Skeletal muscle cell (primary cell): ENCODE measurements at places on chromosomes 1 and 21.

DNA sequence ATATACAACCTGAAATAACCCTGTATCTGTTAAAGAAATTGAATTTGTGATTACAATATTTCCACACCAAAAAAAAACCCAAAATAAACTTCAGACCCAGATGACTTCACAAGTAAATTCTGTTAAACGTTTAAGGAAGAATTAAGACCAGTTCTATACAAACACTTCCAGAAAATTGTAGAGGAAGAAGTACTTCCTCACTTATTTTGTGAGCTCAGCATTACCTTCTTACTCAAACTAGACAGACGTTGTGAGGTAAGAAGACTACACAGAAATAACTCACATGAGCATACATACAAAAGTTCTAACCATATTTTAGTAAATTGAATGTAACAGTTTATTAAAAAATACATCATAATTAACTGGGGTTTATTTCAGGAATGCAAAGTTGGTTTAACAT lies 18.8 kb downstream of the RALGPS2 start:
- DNase-seq = no peak

DNA sequence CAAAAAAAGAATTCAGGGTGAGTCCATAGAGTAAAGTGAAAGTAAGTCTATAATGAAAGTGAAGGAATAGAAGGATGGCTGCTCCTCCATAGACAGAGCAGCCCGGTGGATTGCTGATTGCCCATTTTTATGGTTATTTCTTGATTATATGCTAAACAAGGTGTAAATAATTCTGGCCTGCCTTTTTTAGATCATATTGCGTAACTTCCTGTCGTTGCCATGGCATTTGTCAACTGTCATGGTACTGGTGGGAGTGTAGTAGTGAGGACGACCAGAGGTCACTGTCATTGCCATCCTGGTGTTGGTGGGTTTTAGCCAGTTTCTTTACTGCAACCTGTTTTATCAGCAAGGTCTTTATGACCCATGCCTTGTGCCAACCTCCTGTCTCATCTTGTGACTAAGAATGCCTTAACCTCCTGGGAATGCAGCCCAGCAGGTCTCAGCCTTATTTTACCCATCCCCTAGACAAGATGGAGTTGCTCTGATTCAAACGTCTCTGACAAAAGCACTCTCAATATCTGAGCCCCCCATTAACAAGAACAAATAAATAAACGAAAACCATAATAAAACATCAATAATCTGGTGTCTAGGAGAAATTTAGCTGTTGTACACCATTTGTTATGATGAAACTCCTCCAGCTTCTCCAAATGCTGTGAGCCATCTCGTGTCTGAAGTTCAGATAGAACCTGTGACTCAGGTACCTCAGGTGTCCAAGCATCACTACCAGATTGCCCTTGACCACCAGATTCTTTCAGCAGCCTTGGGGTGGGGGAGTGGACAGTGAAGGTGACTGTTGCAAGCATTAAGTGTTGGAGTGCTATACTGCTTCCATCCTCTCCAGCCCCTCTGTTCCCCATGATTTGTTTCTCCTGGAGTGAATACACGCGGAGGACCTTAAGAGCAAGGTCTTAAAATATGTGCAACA lies 36.0 kb downstream of the EBNA1BP2 start:
- DNase-seq = no peak

GRCh38 chr1:109928591-109929111 lies 18.0 kb downstream of the CSF1 start:
- peak; percentile 75 for DNase-seq

GRCh38 chr1:158076441-158076840 lies 83.0 kb downstream of the KIRREL1 start:
- no peak for DNase-seq

GRCh38 chr1:84366786-84367185 lies 31.5 kb upstream of the DNASE2B start:
- peak; percentile 70 for DNase-seq

DNA sequence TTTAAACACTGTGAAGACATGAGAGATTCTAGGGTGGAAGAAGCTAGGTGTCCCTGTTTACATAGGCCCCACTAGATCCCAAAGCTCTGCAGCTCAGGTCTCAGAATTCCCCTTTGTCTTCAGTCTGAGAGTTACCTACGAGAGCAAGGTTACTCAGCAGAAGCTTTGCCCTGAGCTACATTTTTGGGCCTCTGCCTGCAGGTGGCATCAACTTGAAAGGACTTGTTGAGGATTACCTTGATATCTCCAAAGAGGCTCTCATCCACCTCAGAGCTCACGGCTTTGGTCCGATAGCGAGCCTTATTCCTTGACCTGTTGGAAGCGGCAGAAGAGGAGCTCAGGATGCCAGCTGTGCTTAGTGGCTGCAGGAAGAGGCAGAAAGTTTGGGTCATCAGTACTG lies 7.0 kb downstream of the CFAP45 start:
- no peak for DNase-seq

- DNase-seq = no peak
Measured at GRCh38 chr1:115052454-115053083, 22.9 kb downstream of the TSHB start.

DNA sequence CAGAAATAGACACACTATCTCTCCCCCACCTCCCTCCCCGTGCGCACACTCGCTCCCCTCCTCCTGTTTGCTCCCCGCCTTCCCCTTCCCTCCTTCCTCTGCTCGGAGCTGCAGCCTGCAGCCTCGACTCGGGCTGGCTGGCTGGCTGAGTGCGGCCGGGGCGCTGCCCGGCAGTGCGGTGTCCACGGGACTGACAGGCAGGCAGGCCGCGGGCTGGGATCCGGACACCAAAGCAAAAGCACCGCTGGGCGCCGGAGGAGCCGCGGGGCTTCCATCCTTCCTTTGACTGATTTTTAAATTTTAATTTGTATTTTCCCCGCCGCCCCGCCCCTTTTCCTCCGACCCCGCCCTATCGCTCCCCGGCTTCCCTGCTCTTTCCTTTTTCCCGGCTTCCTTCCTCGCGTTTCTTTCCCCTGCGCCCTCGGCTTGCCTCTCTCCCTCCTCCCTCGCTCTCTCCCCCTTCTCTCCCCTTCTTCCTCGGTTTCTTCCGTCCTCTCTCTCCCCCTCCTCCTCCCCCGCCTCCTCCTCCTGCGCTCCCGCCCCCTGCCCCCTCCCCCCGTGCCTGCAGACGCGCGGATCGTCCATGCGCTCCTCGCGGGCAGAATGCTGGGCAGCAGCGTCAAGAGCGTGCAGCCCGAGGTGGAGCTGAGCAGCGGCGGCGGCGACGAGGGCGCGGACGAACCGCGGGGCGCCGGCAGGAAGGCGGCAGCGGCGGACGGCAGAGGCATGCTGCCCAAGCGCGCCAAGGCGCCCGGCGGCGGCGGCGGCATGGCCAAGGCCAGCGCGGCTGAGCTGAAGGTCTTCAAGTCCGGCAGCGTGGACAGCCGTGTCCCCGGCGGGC lies 109.4 kb downstream of the NAV1 start:
- DNase-seq = no peak

GRCh38 chr1:54336116-54336515 lies 70.1 kb downstream of the SSBP3 start:
- DNase-seq = no peak

GRCh38 chr21:39796466-39796865 lies 51.5 kb downstream of the IGSF5 start:
- no peak for DNase-seq

DNA sequence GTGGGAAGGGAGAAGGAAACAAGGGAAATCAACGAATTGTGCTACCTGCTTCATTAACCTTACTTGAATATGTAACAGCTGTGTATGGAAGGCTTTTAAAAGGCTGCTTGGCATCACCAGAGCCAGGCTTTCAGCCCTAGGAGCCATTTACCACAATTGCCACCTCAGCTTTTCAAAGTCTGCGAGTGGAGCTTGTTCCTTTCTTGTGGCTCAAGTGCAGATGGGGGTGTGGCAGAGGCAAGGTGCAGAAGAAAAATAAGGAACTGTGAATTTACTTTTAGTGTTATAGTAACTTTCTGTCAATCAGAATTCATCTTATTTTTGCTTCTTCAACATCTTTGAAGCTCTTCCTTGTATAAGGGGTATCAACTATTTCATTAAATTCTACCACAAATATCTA lies 17.6 kb downstream of the CLCA2 start:
- DNase-seq = no peak

GRCh38 chr1:86153836-86154235 lies 2.7 kb downstream of the COL24A1 start:
- no peak for DNase-seq

DNA sequence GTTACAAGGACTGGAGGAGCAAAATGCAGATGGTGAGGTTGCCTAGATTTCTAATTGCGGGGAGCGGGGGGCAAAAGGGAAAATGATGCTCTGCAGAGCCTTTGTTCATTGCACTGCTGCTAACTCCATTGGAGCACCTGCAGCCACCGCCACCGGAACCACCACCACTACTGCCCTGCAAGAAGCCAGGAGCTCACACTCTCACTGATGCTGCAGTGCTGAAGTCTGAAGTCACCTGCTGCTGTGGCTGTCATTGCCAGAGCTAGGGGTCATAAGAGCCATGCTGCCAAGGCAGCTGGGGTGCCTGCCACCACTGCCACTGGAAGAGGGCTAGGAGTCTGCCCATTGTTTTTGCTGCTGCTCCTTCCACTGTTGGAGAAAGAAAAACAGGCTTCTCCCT lies 7.3 kb upstream of the HPCAL4 start:
- no peak for DNase-seq

DNA sequence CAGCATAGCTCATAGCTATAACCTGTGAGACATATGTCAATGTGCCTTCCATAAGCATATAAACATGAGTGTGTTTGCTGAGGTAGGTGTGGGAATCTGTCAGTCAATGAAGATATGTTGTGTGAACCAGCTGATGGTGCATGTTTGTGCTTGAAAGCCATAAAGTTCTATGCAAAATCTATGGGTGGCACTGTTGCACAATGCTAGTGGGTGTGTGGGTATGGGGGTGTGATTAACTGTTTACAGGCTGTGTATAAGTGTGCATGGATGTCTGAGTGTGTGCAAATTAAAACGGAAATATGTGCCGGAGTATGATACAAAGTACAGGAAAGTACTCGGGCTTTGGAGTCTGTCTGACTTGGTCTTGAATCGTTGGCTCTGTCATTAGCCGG lies 1.0 kb upstream of the ATP2B4 start:
- DNase-seq = no peak

GRCh38 chr21:46641656-46642055 lies 6.2 kb downstream of the PRMT2 start:
- DNase-seq = no peak

DNA sequence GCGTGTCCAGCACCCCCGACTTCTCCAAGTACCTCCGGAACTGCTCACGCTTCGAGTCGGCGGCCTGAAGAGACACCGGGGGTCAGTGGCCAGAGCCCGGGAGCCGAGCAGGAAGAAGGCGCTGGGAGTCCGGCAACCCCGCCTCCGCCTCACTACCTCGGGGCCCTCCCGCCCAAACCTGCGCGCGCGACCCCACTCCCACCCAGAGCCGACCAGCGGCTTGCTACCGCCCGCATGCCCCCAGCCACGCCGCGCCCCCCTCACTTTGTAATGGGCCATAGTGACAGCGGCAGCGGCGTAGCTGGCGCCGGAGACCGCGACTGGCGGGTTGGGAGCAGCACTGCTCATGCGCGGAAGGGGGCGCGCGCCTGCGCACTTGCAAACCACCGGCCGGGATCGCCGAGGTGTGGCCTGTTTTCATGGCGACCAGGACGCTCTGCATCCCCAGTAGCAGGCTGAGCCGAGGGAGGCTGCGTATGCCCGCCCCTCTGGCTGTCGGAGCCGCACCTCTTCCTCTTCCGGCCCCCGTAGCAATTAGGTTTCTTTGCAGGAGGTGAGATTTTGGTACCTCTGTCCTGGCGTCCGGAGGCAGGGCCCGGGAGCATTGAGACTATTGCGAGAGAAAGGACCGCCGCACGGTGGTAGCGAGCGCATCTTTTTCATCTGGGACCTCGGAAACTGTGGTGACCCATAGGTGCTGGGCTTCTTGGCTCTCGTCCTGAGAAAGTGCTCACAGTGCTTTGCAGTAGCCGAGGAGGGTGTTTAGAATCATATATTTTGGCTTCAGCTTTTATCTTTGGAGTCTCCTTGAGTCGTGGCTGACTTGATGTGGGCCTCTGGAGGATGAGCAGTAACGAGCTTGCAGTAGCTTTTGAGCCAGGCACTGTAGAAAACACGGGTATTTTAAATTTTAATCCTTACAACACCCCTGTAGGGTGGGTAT lies at the start of gene MYCBP:
MYCBP (minus strand) TSS at position 322 of the 943 bp plus-strand sequence; CDS start at position 279, 43 bp downstream.
- DNase-seq = peak; percentile 87

GRCh38 chr1:31514117-31514516 lies 62.2 kb upstream of the TINAGL1 start:
- no peak for DNase-seq

DNA sequence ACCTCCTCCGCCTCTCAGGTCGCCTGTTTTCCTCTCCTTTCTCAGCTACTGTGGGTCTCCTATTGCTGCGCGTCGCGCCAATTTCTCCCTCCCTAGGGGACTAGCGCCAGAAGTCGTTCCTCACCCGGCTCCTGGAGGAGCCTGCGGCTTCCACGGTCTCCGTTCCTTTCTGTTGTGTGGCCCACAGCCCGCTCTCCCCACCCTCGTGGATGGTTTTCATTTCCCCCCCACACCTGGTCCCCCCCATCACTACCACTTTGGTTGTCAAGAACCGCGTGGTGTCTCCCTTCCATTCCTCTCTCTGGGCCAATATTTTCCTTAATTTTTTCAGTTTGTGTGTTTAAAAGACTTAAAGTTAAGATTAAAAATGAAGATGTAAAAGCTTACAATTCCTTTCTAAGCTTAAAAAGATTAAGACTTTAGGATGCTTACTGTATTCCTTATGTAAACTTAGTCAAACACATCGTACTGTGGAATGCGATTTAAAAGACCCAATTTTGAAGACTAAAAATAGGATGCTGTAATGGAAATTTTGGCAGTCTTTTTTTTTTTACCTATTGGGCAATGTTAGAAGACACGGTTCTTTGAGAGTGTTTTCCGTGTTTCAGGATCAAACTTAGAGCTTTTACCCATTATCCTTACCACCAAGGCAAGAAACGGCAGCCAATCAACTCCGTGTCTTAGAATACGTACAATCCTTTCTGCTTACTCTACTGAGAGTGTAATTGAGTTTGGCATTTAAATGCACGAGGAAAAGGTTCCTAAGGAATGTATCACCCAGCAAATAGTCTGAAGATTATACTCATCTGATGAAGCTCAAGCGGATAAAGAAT lies 773 bp downstream of the CNST start:
- no peak for DNase-seq

- DNase-seq = no peak
Measured at GRCh38 chr1:169802888-169803287, 8.2 kb upstream of the METTL18 start.

- DNase-seq = no peak
Measured at GRCh38 chr1:246678816-246679793, 45.1 kb upstream of the SCCPDH start.

- DNase-seq = no peak
Measured at GRCh38 chr1:116131866-116132605, 20.8 kb downstream of the MAB21L3 start.

GRCh38 chr21:27586326-27586725 lies 619.4 kb upstream of the ADAMTS5 start:
- DNase-seq = no peak
